ENCODE measurements at places on chromosomes 4 and X.

DNA sequence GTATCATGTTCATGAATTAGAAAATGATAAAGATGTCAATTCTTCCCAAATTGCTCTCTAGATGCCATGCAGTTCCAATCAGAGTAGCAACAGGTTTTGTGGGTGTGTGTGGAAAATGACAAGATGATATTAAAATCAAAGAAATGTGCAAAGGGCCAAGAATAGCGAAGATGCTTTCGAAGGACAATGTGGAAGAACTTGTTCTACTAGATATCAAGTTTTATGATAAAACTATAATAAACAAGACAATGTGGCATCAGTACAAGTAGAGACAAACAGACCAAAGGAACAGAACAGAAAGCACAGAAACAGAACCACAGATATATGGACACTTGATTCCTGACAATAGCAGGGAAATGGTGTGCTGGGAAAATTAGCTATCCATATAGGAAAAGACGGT lies 9.0 kb downstream of the TAB3 start:
- no peak for DNase-seq

DNA sequence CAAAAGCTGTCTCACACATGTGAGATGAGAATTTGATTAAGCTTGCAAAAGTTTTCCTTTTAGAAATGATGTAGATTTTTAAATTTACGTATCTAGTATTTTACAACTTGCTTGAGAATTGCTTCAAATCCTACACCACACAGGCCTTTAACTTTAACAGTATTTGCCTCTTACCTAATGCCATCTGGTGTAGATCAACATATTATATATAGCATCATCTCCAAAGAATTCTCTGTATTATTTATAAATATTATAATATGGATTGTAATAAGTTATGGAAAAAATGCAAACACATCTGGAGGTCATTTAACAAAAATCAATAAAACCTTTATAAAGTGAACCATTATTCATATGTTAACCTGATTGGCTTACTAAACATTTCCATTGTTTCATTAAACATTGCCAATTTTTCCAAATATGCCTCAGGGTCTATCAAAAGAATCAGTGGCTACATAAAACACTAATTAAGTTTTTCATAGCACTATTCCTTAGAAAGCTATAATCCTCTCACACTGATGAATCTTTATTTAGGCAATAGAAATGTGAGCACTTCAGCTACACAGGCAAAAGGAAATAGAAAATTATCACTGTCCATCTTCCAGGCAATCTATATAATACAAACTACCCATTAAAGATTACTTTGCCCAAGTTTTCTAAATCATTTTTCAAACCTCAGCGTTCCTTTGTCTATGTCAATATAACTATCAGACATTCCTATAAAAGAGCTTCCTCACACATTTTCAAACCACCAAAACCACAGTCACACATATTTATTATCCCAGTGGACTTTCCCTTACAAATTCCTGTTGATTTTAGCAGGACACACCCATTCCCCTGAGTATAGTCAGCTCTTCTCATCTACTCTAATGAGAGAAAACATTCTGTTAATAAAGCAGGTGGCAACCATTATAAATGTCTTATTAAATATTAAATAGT lies 83.5 kb upstream of the INTU start:
- no peak for DNase-seq

DNA sequence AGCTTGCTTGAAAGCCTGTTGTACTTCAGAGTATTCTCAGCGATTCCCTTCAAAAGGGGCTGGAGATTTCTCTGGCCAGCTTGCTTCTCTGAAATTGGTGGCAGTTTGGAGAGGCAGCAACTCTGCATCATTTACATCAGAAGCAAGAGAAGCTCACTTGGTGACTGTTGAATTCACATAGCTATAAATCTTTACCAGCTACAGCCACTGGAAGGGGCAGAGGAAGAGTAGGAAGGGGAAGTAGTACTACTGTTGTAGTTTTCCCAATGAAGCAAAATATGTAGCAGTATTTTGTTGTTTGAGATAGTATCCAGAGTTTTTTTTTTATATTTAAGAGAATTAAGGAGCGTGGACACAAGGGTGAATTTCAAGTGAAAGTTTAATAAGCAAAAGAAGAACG lies 2.8 kb downstream of the TENT5D start:
- no peak for DNase-seq

DNA sequence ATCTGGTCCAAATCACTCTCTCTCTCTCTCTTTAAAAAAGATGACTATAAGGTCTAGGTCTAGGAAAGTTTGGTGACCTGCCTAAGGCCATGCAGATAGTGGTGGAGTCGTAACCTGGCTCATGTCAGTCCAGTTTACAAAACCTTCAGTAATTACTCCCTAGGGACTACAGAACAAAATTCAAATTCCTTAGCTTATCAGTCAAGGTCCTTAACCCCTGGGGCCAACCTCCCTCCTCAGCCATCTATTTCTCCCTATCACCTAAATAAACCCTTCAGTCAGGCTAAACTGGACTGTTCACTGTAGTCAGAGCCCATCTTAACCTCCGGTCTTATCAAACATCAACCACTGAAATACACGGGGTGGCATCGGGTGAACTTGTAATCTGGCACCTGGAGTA lies 68.9 kb downstream of the MAP3K15 start:
- no peak for DNase-seq

GRCh38 chr4:26432419-26432818 lies 57.9 kb downstream of the CCKAR start:
- no peak for DNase-seq

- DNase-seq, result no peak
These were observed 35.1 kb downstream of the ENPEP start for GRCh38 chr4:110510955-110511544.

GRCh38 chr4:40564815-40565483 lies 64.7 kb downstream of the RBM47 start:
- DNase-seq, result no peak

- no peak for DNase-seq
These were observed 195.8 kb downstream of the PDHA2 start for GRCh38 chr4:96035727-96036126.

DNA sequence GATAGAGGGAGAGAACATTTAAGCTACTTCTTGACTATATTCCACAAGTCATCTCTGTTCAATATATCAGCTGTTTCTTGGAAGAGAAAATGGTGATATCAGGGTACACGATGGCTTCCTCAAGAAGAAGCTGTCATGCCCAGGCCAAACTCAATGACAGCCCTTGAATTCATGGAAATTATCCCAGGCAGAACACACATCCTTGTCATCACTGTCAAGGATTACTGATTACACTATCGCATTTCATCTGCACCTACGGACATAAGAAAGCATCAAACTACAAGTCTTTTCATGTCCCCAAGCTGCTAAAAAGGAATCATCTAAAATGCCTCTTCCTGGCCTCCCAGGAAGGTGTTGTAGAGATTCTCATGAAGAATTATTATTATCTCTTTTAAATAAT lies 165.2 kb upstream of the SLC7A11 start:
- no peak for DNase-seq

- DNase-seq, result no peak
These were observed 871.7 kb downstream of the FAM133A start for GRCh38 chrX:94545722-94546121.

- no peak for DNase-seq
These were observed 485.1 kb downstream of the TRIML1 start for GRCh38 chr4:188624370-188624769.

GRCh38 chr4:174036111-174036510 lies 247.4 kb downstream of the FBXO8 start:
- DNase-seq, result no peak

- no peak for DNase-seq
These were observed 26.5 kb downstream of the SLC10A7 start for GRCh38 chr4:146495269-146495668.

- no peak for DNase-seq
These were observed 11.9 kb downstream of the EXOC1 start for GRCh38 chr4:55865228-55865806.

- no peak for DNase-seq
These were observed 2.9 kb downstream of the LRPAP1 start for GRCh38 chr4:3529363-3529762.

DNA sequence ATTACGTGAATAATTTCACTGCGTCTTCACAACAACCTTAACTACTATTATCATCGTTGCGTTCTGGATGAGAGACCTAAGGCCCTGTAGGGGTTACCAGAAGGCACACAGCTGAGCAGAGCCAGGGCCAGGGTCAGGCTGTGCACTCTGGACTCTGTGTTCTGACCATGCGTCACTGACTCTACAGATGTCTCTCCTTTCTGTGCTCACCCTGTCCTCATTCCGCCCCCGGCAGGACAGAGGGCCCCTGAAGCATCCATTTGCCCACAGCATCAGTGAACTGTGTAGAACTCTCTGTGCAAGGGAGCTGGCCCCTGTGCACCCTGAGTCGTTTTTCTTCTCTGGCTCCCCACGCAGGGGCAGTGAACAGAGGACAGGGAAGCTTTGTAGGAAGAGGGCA lies 21.3 kb downstream of the GPKOW start:
- DNase-seq, result no peak

GRCh38 chr4:53061091-53061850 lies 199.2 kb downstream of the RASL11B start:
- no peak for DNase-seq

DNA sequence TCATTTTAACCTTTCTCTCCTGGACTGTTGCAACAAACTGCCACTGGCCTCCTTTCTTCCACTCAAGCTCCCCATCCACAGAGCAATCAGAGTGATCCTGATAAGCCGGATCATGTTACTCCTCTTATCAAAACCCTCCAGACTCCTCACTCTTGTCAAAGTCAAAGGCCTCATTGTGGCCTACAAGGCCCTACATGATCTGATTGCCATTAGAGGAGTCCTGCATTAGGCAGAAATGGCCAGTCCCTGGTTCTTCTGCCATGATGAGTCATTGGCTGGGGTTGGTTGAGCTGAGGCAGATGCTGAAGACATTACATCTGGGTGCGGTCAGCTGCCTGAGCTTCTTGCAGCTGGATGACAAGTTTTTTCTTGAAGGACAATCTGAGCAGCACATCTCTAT lies 32.7 kb upstream of the CASK start:
- DNase-seq, result no peak

DNA sequence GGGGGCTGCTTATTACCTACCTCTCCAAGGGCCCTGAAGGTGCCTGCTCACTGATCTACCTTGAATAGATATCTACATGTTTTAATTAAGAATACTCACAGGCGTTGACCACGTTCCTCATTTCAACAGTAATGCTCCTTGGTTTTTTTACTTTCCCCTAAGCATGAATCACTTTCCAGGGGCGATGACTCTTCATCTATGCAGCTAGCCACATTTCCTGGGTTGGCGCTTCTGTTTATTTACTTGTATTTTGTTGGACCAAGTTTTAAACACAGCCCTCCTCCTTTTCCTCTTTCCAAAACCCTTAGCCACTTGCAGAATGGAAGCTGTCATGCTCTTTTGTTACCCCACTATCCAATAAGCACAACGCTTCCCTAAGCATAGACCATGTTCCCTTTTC lies 50.8 kb downstream of the CBLL2 start:
- no peak for DNase-seq

- DNase-seq, result no peak
These were observed 15.2 kb downstream of the ATOH1 start for GRCh38 chr4:93843772-93844171.

GRCh38 chr4:143347484-143348111 lies 10.9 kb downstream of the GAB1 start:
- no peak for DNase-seq

DNA sequence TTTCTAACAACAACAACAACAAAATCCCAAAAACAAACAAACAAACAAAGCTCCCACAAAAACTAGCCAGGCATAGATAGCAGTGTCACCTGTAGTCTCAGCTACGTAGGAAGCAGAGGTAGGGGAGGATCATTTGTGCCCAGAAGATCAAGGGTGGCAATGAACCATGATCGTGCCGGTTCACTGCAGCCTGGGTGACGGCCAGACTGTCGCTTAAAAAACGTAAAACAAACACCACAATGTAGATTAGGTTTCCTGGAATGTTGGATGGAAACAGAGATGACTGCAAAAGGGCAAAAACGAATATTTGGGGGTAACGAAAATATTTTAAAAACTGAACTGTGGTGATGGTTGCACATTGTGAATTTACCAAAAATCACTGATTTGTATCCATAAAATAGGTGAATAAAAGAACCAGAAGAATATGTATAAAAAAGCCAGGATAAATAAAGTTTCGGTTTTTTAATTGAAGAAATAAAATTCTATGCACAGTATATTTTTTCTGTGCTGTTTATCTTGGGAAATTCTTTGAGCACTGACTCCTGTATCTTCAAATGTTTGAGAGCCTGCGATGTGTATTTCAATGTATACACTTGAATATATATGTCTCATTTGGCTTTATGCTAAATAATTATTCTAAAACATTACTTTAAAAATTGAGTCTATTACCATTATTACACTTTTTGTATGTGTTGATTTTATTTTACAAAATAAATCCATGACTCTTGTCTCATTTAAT lies 1477.0 kb downstream of the PCDH7 start:
- no peak for DNase-seq

DNA sequence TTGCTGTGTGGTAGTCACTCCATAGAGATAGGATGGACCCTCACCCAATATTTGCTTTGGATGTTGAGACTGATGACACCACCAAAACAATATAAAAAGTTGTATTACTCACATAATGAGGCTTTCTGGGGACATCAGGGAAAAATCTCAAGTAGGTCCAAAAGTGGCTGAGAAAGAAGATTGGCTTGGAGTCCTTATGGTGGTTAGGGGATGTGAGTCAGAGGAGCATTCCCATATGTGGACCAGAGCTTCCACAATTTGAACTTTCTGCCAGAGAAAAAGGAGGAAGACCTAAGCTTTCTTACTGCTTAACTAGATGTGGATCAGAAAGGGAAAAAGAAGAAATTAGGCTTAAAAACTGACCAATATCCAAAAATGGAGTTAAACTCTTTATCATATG lies 460.5 kb downstream of the SH3BGRL start:
- DNase-seq, result no peak

DNA sequence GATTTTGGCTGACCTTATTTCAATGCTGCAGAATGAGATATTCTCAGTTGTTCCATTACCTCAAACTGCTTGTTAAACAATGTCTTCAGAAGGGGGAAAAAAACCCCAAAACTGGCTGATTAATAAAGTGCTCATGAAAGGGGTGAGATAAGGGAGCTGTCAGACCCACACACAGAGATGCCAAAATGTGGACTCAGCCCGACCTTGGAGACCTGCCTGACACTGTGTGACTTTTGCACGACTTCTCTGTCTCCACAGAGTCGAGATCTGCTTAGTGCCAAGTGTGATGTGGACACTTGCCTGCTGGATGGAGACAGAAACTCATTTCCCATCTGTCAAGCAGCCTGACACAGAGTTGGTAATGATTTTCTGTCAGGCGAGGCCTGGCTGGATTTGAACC lies 31.5 kb downstream of the REELD1 start:
- no peak for DNase-seq

DNA sequence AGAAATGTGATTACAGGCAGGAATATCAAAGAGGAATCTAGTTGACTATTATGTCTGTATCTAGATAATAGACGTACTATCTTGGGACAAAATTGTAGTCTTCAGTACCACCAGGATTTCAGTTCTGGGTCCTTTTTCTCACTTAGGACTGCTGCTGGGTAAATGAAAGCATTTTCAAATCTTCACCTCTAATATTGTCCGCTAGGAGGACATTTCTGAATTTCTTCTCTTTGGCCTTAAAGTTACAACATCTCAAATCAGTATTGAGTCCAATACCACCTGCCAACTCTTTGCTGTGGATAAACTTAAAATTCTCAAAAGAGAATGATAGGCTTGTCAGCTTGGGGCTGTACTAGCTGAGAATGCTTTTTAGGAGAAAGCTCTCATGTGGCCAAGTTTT lies 6.0 kb downstream of the FGF16 start:
- DNase-seq, result no peak

Data from stimulated activated CD8-positive, alpha-beta memory T cell treated with anti-CD3 and anti-CD28 coated beads, Interleukin-4, amount 100 ng/mL, for 4 hours (primary cell).